ENCODE measurements at places on chromosomes 16 and 17.

DNA sequence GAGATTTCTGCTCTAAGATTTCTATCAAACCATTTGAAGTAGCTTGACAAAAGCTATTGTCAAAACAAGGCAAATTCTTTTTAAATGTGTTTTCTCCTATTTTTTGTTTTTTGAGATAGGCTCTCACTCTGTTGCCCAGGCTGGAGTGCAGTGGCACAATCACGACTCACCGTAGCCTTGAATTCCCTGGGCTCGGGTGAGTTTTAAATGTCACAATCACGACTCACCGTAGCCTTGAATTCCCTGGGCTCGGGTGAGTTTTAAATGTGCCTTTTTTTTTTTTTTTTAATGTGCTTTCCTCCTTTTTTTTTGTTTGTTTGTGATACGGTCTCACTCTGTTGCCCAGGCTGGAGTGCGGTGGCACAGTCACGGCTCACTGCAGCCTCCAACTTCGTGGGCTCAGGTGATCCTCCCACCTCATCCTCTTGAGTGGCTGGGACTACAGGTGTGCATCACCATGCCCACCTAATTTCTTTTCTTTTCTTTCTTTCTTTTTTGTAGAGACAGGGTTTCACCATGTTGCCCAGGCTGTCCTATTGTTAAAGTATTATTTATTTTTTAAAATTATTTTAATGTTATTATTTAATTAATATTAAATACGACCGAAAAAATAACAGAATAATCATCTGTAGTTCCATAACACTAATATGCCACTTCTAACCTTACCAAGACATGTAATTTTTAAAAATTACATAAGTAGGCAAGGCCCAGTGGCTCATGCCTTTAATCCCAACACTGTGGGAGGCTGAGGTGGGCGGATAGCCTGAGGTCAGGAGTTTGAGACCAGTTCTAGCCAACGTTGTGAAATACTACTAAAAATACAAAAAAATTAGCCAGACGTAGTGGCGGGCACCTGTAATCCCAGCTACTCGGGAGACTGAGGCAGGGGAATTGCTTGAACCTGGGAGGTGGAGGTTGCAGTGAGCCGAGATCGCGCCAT, 69.7 kb upstream of the FA2H start:
- no peak for DNase-seq

DNA sequence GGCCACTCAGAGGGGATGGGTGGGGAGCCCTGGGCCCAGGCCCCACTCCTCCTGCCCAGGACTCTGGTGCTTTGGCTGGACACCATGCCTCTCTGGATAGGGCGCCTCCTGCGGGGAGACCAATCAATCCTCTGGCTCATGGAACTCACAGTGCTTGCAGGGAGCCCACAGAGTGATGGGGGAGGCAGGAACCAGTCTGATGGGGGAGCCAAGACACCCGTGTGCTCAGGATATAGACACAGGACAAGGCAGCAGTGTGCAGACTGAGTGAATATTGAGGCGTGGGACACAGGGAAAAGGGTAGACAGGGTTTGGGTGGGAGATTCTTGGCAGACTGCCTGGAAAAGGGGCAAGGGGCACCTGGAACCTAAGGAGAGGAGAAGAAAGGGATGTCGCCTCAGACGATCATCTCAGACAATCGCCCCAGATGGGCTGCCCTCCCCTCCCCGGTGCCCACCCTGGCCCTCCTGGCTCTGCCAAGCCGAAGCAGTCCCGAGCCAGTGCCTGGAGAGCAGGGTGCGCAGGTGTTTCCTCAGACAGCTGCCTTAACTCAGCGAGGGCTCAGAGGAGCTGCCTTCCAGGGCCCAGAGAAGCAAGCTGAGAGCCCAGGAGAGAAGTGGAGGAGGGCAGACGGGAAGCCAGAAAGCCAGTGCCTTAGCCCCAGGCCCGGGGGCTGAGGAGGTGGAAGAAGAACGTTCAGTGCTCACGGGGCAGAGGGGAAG, 37.4 kb upstream of the DLX4 start:
- no peak for DNase-seq

DNA sequence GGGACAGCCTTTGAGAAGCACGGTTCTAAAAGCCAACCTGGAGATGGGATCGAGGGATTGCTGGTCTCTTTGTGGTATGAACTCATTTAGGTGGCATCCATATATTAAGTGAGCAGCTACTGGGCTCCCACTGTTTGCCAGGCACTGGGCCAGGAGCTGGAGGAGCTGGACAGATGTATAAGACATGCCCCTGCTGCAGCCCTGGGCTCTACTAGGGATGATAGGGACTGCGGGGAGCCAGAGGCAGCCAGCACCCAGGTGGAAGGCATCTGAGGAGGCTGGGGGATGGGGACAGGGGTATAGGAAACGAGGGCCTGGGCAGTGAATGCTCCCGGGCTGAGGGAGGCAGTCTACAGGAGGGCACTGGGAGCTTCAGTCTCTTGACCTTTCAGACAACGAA, 53.0 kb upstream of the MEAK7 start:
- no peak for DNase-seq

- no peak for DNase-seq
These were observed 12.8 kb downstream of the KCNJ18 start for GRCh38 chr17:21705021-21705601.

- no peak for DNase-seq
These were observed 202.3 kb downstream of the CPPED1 start for GRCh38 chr16:12601290-12601900.

All from IMR-90 (cell line).